ENCODE measurements at places on chromosomes 12 and 14.

DNA sequence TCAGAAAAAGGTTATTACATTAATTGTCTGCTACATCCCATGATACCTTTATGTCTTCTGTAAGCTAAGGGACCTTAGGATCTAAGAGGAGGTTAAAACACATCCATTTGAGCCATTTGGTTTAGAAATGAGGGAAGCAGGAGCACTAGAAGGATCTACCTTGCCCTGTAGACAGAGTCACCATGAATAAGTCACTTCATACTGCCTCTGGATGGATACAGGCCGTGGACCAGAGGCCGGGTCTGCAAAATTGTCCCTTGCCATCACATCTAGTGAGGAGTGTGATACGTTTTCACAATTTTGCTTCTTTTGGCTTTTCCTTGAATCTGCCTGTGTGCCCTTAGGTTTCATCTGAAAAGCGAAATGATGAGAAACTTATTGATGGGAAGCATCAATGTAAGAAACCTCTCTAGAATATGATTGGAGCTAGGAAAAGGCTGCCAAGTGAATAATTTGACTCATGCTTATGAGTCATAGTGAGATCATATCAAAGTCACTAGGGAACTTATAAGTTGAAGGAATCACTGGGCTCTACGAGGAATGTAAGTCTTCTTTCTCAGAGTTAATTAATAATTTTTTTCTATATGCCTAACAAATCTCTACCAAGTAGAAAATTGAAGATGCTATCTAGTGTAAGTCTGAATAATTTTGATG, 10.8 kb downstream of the GLRX5 start:
- DNase-seq = no peak

DNA sequence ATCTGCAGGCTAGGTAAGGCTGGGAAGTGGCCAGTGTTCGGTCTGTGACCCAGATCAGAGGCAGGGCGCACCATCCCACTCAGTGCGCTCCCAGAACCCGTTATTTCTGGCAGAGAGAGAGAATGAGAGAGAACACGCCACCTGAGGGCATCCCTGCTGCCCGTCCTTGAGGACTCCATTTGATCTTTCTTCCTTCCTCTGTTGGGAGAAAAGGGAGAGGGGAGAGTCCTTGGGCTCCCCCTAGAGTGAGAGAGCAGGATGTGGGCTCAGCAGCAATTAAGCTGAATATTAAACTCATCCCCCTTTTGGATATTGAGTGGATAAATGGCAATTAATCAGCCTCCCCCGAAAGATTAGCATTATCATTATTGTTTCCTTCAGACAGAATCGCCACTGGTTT, 70.6 kb downstream of the IFT43 start:
- DNase-seq = no peak

DNA sequence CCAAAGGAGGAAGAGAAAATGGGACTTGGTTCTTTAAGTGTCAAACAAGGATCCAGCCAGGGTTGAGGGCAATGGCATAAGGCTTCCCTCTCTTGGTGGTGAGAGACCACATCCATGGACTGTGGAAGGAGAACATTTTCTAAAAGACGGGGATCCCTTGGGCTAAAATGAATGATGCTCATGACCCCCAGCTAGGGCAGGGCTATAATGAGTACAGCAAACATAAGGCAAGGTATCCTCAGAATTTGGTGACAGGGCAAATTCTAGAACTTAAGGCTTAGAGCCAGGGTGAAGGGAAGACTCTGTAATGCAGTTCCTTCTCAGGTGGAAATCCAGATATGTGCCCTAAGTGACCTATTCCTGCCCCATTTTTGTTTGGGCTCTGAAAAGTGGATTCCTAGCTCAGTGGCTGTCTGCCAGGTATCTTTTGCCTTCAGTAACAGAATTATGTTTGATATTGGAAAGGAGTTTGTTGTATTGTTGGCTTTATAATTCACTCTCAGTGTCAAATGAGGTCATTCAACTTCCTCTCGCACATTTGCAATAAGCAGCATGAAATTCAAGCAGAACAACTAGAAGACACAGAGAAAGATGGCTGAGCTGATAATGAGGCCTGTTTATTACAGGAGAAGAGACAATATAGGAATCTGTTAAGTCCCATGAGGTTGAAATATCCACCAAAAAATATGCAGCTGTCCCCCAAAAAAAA, 76.8 kb downstream of the DAD1 start:
- DNase-seq = no peak

DNA sequence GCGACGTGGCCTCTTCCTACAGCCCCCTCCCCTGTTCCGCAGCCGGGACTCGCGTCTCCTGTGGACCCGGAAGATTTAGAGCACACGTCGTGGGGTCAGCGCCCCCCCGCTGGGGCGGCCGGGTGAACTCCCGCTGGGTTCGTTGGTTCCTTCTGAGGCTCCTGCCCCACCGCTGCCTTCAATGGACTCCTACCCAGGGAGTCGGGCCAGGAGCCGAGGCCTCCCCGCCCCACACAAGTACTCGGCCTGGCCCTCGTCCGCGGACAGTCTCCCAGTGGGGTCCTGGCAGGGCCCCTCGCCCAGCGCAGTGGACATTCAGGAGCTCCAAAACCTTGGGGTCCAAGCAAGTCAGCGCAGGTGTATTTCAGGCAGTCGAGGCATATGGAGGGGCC, 1.2 kb downstream of the MMP17 start:
- DNase-seq = no peak

GRCh38 chr14:51822499-51822898, 37.9 kb upstream of the GNG2 start:
- no peak for DNase-seq

GRCh38 chr12:16154990-16155389, 122.5 kb downstream of the SLC15A5 start:
- no peak for DNase-seq

- DNase-seq = no peak
These were observed 25.3 kb upstream of the RBM19 start for GRCh38 chr12:113991224-113992044.

DNA sequence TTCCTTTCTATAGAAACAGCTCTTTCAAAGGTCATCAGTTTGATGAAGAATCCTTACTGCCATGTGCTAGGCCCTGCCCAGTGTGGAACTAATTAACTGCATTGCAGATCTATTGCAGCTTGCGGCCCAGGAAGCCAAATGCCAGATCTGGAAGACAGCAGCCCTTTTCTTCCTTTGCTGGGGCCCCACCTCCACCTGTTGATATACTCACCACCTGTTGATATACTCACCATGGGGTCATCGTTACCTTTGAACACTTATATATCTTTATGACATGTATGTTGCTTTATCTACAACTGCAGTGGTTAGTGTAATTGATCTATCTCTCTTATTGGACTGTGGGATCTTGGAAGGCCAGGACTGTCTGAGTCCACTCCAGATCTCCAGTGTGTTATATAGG, 292.5 kb downstream of the ATP23 start:
- DNase-seq = no peak

- no peak for DNase-seq
These were observed 65.1 kb downstream of the GALNT16 start for GRCh38 chr14:69325086-69325485.

DNA sequence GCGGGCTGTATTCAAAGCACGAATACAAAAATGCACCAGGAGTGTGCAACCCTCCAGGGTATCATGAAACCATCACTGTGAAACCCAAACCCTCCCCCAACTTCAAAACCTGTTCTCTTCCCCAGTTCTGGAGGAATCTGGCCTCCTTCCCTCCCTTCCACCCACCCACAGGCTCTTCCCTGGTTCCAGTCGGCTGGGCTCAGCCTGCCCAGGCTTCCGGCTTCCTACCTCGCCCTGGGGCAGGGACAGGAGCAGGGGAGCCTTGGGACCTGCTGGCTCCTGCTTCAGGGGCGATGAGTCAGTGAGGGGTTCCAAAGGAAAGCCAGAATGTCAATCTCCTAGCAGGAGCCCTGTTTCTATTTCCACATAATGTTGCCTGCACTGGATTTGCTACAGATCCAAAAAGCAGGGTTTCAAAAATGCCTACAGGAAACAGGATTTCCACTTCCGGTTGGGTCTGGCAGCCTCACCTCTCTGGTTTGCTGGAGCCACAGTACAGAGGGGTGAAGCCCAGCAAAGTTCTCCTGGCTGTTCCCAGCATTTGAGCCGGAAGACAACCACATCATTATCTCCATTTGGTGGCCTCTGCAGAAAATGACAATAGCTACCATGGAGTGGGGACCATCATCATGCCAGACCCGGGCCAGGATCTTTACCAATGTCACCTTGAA, 278.3 kb downstream of the DPF3 start:
- DNase-seq = no peak

DNA sequence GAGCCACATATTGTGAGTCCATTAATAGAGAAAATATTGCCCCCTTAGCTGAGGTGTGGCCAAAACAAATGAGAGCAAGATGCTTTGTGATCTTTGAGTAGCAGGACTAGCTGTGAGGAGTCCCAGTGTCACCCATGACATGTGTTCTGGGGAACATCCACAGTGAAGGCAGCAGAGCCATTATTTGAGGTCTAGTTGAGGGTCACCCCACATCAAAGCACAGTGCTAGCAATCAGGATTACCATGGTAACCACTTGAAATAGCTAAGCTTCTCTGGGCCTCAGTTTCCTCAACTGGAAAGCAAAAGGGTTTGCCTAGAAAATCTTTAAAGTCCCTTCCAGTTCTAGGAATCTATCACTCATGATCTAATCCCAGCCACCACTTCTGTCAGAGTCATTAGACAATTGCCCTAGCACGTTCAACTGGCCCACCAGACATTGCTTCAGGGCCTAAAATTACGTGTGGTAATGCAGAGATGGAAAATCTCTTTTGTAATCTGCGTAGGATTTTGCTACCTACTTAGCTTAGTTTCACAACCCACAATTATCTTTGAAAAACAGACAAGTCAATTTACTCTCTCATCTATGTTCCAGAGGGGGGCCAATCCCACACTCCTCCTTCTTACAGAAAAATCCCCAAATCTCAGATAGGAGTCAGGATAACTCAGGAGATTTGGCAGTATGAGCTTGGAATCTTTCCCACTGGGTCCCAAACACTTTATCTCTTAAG, 251.2 kb upstream of the EGLN3 start:
- no peak for DNase-seq

GRCh38 chr12:59005193-59005955, 85.1 kb upstream of the LRIG3 start:
- DNase-seq = no peak

DNA sequence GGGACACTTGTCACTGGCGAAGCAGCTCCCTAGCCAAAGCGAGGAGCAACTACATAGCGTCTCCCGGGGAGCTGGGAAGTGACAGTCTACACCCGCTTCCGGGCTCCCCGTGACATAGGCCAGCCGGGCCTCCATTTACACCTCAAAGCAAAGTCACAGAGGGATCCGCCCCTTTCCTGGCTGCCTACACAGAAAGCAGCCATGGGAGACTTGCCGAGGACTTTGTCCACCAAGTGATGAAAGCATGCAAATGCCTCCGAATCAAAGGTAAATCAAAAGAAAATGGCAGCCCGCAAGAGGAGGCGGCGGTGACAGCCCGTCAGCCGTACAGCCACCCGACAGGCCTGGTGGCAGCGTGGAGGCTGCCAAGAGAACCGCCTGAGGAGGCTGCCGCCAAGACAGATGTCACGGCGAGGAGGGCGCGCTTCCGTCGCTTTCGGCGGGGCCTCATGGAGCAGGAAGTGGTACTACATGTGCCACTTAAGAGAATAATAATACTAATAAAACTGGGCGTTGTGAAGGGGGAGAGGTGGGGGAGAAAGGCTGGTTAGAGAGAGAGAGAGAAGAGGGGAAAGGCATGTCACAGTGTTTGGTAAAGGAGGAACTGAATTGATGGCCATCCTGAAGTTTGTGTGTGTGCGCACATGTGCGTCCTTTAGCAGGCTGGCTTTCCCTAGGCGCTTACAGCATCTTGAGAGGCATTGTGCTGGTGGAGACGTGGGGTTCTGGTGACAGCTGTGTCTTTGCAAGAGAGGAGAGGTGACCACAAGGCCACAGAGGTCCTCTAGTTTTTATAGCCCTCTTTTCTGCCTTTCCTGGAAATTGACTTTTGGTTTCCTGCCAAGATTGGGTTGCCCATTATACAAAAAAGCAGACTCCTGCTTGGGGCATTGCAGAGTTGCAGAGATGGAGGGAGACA, 661.7 kb downstream of the VRK1 start:
- peak; percentile 53 for DNase-seq

DNA sequence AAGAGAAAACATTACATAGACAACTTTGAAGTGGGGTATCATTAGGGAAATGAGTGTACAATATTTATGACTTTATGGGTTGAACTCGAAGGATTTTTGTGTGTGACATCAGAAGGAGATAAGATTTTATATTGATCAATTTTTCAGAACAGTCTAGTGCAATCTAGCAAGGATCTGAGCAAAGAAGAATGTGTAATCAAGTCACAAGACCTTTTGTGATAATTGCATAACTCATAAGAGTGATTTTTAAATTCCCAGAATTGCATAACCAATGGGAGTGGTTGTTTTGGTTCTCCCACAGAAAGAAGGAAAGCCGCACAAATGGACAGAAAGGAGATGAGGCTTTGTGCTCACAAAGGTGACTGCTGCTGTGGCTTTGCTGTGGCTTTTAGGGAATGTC, 441.8 kb upstream of the FLRT2 start:
- no peak for DNase-seq

DNA sequence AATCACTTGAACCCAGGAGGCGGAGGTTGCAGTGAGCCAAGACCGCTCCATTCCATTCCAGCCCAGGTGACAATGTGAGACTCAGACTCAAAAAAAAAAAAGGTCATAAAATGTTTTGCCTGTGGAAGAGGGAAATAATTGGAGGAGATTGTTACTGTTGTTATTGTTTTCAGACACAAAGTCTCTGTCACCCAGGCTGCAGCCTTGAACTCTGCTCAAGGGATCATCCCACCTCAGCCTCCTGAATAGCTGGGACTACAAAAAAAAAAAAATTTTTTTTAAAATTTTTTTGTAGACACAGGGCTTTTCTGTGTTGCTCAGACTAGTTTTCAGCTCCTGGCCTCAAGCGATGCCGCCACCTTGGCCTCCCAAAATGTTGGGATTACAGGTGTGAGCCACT, 33.9 kb downstream of the ARID2 start:
- DNase-seq = no peak

DNA sequence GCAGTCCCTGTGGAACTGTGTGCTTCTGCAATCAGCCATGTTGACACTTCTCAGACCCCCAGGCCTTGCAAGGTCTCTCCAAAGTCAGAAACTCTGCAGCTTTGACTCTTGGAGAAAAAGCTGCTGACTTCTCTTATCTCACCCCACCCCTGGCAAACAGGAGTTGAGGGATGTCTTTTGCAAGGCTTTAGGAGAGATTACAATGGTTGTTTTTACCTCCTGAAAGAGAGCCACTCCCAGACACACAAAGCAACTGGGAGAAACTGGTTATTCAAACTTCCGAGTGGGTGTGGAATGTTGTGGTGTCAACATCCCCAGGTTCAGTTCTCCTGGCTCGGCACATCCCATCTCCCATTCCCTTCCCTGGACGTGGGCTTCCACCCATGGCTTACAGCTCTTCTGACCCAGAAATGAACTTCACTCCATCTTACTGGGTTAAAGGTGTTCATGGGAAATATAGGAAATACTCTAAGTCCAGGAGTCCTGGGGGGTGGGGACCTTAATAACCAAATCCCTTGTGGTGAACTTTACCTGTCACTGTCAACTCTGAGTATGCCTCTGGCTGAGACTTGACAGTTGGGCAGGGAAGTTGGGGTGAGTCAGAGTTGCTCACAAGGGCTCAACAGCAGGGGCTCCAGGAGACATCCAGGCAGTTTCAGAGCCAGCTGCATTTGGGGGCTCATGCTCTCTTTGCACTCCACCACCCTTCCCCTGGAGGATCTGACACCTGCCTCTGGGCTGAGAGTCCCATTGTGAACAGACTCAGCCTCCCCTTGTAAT, 41.9 kb downstream of the CCDC177 start:
- no peak for DNase-seq

GRCh38 chr12:129966146-129966995, 62.5 kb upstream of the TMEM132D start:
- no peak for DNase-seq

All from activated CD8-positive, alpha-beta memory T cell treated with anti-CD3 and anti-CD28 coated beads for 1 hour (primary cell).